ENCODE measurements at places on chromosomes 16 and 17.

GRCh38 chr16:59591480-59591879, 857.4 kb upstream of the GOT2 start:
- ATAC-seq = no peak

DNA sequence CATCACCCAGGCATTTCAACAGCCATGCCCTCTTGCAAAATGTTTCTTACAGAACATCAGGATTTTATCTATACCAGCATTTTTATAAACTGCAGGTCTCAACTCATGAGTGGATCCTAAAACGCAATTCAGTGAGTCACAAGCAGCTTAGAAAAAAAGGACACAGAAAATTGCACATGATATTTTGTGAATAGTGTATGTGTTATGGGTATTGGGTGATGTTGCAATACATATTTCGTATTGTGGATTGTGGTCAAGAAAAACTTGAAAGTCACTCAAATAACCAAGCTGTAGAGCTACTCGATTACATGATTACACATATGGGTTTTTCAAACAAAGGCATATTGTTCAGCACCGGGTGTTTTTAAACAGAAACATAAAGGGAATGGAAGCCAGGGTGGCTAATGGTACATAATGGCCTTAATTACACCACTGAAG, 1.4 kb downstream of the WIPI1 start:
- peak; percentile 14 for ATAC-seq

GRCh38 chr16:10067835-10068234, 114.4 kb downstream of the GRIN2A start:
- no peak for ATAC-seq

DNA sequence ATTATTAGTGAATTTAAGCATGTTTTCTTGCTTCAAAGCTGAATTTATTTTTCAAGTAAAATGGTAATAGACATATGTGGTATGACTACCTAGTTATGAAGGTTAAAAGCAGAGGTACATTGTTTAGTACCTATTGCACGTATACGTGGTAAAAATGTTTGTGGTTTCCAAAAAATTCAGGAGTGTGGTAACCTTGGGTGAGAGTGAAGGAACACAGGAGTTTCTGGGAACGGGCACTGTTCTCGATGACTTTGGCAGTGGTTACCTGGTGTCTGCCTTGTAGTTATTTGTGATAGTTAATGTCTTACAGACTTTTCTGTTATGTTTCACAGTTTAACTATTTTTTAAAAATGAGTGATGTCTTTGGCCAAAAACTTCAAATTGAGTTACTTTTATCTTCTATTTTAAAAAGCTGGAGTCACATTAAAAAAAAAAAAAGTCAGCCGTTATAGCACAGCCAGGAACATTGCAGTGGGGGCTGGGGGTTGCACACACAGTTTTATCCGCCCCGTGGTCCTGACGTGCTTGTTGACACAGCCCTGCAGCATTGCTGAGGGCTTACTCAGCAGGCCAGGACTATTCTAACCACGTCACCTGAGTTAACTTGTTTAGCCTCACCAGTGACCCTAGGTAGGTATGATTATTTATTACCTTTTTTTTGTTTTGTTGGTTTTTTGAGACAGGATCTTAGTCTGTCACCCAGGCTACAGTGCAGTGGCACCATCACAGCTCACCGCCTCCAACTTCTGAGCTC, 10.9 kb downstream of the JPT2 start:
- no peak for ATAC-seq

DNA sequence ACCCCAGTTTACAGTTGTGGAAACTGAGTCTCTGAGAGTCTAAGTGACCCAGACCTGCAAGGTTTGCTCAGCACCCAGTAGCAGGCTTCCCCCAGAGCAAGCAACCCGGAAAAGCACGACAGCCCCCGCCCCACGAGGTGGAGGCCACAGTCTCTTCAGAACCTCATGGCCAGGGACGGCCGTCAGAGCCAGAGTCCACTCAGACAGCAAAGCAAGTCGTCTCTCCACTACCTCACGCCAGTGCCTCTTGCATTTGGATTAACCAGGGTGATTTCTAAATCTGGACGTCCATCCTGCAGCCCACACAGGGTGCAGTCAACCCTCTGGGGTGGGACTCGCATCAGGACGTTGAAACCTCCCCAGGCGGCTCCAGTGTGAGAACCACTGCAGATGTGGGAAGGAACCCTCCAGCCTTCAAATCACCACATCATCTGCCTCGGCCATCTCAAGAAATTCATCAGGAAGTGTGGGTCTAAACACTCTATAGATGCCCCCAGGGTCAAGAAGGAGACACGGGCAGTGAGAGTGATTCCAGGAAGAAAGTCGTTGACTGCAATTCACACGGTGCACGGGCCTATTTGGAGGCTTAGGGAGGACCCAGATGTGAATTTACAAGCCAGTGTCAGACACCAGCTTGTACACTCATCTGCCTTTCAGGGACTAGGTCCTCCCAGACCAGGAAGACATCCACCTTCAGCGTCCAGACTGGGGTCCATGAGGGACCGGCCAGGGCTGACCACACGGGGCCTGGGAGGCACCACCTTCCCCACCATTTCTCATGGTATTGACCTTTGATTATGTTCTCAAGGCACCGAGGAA, 20.2 kb upstream of the RBFOX3 start:
- ATAC-seq = no peak

DNA sequence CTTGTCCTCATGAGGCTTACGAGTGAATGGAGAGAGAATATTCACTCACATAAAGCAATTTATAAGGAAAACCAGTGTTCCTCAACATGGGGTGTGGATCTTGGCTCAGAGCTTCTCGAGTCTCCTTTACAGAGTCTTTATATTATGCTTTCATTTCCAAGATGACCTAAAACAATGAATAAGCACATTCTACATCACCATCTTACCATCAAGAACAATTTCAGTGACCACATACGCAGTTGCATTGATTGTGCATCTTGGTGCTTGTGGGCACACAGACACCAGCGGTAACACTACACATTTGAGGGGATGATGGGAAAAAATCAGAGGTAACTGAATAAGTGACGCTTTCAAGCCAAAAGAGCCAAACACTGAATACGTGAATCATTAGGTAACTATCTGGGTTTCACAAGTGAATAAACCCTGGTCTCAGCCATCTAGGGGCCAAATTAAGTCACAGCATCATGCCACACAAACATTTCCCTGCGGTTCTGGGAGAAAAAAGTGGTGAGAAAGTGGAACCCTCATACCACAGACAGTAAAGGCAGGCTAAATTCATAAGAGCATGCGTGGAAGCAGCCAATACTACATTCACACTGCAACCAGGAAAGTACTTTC, 9.4 kb downstream of the CWC25 start:
- ATAC-seq = no peak

- peak; percentile 62 for ATAC-seq
Observed at GRCh38 chr17:57999496-58000017, 7.5 kb downstream of the SRSF1 start.

DNA sequence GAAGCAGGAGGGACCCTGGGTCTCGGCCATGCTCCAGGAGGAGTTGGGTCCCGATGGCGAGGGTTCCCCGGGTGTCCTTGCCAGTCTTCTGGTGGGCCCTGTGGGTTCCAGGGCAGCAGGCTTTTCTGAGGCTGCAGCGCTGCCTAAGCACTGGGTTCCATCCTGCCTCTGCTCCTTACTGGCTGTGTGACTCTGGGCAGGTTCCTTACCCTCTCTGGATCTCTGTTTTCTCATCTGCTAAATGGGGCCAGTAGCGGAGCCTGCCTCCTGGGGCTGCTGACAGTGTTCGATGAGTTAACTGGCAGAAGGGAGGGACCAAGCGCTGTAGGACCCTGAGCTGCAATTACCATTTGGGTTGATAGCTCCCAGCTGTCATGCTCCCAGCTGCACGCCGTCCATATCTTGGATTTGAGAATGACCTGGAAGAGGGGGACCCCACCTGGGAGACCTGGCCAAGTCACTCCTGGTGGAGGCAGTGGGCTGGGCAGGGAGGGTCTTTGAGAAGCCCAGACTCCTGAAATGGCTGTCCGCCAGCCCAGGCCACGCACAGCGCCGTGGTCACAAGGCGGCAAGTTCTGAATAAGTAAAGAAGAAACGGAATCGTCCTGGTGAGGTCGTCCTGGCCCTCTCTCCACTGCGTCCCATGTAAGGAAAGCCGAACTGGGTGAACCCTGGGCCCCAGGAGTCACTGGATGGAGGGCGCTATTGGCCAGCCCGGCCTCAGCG, 47.2 kb upstream of the GSE1 start:
- ATAC-seq = no peak

DNA sequence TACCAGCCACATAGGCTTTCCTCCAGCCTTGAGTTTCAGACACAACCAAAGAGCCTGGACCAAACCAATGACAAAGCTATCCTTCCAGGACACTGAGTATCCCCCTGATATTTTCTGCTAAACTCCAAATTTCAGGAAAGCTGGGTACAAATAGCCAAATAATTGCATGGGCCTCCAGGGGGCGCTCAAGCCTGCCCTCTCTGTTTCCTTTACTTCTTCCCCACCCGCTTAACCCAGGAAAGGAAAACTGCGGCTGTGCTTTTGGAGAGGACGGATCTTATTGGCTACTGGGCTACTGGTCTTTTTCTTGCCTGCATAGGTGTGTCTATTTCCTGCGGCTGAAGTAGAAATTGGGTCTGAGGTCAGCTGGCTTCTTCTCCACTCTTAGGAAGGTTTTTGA, 30.1 kb downstream of the GNGT2 start:
- ATAC-seq = no peak

DNA sequence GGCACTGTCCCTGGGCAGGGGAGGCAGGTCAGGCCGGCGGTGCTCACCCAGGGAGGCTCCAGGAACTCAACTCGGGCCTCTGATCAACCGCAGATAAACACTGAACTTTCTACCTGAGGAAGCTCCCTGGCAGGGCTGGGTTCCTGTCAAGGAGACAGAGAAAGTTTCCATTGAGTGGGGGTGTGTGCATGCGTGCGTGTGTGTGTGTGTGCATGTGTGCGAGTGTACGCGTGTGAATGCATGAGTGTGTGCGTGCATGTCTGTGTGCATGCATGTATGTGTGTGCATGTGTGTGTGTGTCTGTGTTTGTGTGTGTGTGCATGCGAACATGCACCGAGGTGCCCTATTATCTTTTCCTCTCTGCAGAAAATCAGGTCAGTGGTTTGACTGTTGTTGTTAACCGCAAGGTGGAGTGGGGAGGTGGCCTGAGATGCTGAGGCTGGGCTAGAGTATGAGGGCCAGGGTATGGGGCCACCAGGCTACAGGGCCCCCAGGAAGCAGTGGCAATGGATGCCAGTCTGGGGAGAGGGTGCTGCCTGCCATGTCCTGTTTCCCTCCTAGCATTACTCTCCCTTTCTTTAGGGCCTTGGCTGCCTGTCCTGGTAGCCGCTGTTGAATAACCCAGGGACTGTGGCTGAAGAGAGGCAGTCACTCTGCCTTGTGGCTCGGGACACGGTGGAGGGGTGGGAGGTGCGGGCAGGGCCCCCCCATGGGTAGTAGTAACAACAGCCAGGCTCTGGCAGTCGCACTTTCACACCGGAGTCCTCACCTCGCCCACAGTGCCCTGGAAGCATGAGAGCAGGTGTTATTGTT, 24.0 kb downstream of the CCR7 start:
- no peak for ATAC-seq

DNA sequence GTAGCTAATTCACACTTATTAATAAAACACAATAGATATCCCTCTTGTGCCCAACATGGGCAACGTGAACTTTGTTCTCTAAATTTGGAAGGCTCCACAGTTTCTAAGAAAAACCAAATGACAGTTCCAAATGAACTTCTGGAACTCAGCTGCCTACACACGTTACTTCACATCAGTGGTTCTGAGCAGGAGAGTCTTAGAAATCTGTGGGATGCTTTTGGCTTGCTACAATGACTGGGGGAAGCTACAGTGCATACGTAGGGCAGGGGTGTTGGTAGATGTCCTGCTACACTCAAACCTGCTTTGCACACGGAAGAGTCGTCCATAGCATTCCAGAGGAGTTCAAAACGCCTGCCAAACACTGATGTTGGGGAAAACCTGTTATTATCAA, 8.0 kb downstream of the TXNDC11 start:
- no peak for ATAC-seq

- ATAC-seq = no peak
Observed at GRCh38 chr17:62093188-62094155, 28.4 kb upstream of the MED13 start.

DNA sequence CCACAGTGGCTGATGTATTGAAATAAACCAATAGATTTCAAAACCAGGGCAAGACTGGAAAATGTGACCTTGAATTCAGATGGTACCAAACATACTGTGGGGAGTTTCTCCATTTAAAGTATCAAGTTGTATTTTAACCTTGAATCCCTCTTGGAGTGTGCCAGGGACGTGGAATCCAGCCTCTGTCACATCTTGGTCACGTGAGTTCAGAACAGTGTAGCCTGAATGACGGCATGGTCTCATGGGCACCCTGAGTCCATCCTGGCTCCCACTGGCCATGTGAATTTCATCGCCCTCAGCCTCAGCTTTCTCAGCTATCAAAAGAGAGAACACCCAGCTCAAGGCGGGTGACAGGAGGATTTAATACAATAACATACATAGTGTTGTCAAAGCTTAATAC, 6.8 kb downstream of the ZNF771 start:
- ATAC-seq = no peak

- peak; percentile 64 for ATAC-seq
Observed at GRCh38 chr17:41678907-41679739, 9.6 kb upstream of the EIF1 start.

DNA sequence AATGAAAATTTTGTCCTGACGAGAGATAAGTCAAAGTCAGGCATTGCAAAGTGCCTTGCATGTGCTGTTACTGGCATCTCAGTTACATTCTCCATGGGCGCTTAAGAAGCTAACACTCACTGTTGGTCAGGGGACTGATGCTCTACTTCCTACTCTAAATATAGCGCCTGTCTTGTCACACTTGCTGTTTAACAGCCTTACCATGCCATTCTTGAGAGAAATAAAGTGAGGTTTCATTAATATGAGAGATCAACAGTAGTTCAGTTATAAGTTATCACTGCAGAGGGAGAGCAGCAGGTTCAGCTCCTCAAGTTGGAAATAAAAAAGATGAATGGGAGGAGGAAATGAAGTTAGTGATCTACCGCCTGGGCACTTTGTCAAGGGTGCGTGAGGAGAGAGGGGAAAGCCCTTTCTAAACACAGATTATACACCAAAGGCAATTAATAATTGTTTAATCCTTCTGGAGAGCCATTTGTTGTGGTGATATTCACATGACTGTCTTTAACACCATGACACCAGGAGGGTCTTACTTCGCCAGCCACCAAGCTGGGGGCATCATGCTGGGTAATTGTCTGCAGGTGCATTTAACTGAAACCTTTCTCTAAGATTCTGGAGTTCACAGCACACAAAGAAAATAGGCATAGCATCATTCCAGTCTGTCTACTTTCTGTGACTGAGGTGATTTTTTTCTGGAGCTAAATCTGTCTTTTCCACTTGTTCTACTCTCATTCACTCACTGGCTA, 568.7 kb upstream of the HSBP1 start:
- ATAC-seq = no peak

- ATAC-seq = no peak
Observed at GRCh38 chr16:23667355-23667659, 11.4 kb upstream of the PLK1 start.

- no peak for ATAC-seq
Observed at GRCh38 chr16:78574571-78574970, 475.1 kb downstream of the WWOX start.
